ENCODE measurements at places on chromosomes 6 and 20. TPM values are rescaled to one million over a fixed set of nuclear protein-coding genes. Genes with fewer than 3 reads are reported as not detected.

GRCh38 chr6:6005051-6006005 lies 1.4 kb downstream of the NRN1 start:
- DNase-seq = no peak

- no peak for DNase-seq
Measured at GRCh38 chr6:8110725-8111124, 8.4 kb upstream of the EEF1E1 start.

The MYLK4 gene
- 0.07 TPM for total RNA-seq

The SIGLEC1 gene
- not detected for total RNA-seq

GRCh38 chr6:145199961-145200360 lies 535.4 kb downstream of the EPM2A start:
- DNase-seq = peak; percentile 27

DNA sequence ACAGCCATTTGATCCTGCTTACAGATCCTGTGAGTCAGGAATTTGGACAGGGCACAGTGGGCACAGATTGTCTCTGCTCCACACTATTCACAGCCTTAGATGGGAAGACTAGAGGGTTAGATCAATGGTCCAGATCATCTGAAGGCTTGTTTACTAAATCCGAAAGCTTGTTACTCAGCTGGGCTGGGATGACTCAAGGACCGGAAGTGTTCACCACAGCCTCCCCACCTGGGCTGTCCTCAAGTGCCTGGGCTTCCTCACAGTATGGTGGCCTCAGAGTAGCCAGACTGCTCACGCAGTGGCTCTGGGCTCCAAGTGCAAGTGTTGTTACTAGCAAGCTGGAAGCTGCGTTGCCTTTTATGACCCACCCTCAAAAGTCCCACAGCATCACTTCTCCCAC lies 75.4 kb upstream of the INSM1 start:
- no peak for DNase-seq

The POM121L2 gene
- total RNA-seq = not detected

The CDK5RAP1 gene
- total RNA-seq = 26.1 TPM

The CDH4 gene
- total RNA-seq = 6.9 TPM

DNA sequence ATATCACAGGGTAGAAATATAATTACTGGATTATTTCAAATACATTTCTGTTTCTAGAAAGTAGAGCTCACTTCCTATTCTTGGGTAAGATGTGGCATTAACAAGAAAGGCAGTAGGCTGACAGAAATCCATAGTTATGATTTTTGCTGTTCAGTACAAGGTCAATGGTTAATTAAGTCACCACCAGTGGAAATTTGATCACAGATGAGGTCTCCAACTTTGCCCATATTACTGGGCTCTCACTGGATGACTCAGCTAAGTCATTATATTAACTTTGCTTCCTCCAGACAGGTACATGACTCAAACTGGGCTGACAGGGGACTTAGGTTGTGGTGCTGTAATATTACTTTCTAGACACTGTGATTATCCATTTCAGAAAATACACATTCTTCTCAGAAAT lies 212.4 kb downstream of the GRIK2 start:
- no peak for DNase-seq

GRCh38 chr20:8394308-8394945 lies 262.4 kb downstream of the PLCB1 start:
- peak; percentile 43 for DNase-seq

GRCh38 chr6:152720974-152721373 lies 23.3 kb downstream of the MYCT1 start:
- DNase-seq = no peak

The OOEP gene
- not detected for total RNA-seq

- peak; percentile 35 for DNase-seq
Measured at GRCh38 chr6:145137425-145137824, 597.9 kb downstream of the EPM2A start.
